ENCODE measurements at places on chromosomes 11 and 22.
A peak's percentile ranks its signal among the peaks of the same experiment; 100 is the strongest.

- no peak for DNase-seq
Observed at GRCh38 chr11:77779935-77780334, 40.6 kb downstream of the RSF1 start.

DNA sequence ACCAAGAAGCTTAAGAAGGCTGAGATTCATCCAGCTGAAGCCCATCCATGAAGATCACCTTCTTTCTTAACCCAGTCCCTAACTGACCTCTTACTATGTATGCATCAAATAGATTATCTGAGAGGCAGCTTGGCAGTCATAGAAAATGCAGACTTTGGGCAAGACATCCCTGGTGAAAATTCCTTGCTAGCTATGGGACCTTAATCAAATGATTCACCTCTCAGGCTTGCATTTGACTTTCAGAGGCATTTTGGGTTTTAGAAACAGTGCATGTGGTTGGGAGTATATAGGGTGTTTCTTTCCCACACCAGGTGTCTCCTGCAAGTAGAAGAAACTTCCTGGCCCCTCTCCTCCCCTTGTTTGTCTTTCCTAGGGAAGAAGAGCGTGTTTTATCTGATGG lies 188.5 kb upstream of the ISX start:
- DNase-seq: no peak

GRCh38 chr11:128291007-128291406 lies 296.4 kb downstream of the ETS1 start:
- no peak for DNase-seq

DNA sequence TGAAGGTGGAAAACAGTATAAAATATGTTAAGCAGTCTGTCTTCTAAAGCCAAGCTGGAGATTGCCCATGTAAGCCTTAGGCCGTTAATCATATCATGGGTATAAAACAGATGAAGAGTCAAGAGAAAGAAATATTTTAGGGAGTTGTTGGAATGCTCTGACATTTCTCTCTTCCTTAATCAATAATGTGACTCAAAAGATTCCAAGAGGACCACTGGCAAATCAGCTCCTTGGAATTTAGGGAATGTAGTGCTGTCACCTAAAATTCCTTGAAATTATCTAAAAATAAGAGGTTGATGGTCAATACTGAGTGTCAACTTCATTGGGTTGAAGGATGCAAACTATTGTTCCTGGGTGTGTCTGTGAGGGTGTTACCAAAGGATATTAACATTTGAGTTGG lies 525.9 kb downstream of the KCNA4 start:
- no peak for DNase-seq

GRCh38 chr22:21594865-21595452 lies 27.4 kb downstream of the UBE2L3 start:
- DNase-seq: no peak

DNA sequence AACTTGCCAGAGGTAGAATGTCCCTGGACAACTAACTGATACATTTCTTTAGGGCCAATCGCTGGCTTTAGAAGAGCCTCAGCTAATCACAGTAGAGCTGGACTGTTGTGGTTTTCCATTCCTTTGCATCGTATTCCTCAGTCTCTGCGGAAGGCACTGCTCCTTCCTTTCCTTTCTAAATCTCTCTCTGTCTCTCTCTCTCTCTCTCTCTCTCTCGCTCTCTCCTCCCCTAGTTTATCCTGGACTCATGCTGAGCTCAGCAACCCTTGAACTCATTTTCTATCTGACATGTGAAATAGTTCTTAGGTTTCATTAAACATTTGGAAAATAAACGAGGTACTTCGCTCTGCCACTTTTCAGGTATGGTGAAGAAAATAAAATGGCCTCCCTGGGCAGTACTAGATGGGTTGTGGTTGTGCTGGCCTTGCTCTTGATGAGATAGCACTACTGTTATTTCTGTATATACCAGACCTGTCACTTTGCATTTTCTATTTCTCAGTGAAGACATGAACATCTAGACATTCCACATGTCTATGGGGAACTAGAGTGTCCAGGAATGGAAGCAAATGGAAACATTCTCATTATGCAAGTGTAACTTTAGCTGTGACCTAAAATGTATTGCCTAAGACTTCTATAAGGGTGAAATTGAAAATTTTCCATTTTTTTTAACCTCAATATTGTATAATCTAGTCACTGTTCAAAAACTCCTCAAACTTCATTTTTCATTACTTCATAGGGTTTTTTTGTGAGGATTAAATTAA lies 12.0 kb upstream of the SESN3 start:
- no peak for DNase-seq

DNA sequence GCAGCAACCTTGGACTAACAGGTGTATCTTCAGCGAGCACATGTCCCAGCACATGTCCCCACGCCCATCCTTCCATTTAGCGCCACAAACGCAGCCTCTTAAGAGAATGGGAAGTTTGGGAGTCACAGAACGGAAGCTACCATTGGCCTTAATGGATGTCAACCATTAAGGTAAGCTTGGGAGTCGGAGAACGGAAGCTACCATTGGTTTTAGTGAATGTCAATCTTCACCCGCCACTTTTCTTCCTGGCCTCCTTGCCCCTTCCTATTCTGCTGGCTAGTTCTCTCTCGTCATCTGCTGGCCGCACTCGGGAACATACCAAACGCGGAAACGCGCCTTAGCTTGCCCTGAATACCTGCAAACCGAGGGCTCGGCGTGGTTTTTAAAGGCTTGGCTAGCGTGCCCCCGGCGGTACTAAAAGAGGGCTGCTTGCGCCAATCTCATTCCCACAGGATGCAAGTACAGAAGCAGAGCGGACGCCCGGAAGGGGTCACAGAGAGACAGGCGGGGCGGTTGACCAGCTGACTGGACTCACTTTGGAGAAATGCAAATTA lies 24.3 kb downstream of the GLYATL1 start:
- DNase-seq: no peak

DNA sequence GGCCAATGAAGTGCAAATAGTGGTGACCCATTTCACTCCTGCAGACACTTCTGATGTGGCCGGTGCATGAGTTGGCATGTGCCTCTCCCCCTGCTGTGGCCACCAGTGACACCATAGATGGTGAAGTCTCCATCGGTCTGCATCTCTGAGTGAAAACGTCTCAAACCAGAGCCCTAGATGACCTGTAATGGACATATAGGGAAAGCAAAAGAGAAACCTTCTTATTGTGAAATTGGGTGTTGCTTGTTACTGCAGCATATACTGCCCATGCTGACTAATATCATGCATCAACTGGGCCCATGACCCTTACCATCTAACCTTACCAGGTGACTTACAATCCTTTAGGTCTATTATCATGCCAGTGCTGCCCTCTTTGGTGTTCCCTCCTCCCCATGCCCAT lies 11.7 kb upstream of the VPS37C start:
- DNase-seq: no peak

DNA sequence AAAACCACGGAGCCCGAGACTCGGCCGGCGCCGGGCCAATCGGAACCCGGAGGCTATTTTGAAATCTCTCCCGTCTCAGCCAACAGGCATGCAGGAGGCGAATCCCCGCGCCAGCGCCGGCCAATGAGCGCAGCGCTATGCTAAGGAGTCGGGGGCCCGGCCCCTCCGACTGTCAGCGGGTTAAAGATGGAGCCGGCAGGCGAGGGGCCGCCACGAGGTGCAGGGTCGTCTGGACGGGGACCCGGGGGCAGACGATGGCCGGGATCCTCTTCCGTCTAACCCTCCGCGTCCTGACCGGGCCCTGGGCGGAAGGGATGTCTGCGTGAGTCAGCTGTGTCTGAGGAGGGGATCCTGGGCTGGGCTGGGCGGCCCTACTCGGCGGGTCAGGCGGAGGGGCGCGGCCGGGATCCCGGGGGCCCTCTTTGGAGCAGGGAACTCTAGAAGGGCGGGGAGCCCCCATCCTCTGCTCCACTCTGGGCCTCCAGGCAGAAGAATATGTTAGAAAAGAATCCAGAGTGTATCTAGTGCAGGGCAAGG lies 10.0 kb downstream of the SDF2L1 start:
- peak; percentile 97 for DNase-seq

DNA sequence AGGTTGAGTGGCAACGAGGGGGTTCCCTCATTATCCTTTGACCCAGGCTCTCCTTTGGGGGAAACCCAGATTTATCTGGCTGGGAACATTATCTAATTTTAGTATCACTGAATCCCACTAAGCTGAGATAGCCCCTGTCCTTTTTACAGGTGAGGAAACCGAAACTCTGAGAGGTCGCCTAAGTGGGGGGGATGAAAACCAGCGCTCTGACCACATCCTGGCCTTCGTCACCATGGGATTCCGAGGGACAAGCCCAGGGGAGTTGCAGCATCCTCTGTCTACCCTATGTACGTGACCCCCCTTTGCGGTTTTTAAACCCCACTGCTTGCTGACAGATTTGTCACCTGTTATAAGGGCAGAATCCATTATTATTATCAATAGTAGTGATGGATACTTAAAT lies 61.0 kb downstream of the ISX start:
- DNase-seq: no peak

DNA sequence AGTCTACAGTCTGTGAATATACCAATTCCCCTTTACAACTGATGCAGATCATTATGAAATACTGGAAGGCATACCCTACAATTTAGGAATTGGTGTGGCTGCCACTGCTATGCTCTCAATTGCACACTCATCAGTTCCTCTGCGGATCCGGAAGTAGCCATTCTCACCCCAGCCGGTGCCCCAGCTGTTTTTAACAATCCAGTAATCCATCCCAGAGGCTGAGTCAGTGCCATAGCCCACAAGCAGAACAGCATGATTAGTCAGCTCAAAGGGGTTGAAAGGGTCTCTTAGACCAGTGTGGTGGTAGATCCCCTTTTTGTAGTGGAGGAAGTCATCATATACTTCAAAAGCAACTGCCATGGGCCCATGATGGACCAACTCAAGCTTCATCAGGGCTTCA lies 43.6 kb downstream of the CTSC start:
- no peak for DNase-seq

DNA sequence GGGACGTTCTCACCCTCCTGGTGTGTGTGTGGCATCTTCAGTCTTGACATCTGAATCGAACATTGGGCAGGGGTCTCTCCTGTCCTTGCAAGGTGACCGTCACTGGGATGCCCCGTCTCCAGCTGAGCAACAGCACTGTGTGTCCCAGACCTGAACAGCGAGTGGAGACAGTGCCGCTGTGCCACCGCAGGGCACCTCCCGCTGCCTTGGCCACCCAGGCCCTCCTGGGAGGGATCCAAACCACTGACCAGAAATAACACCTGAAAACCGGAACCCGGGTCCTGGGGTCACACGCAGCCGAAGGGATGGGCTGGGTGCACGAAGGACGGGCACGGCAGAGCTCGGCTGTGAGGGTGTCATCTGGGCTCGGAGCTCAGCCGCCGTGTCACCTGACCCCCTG lies 102.2 kb downstream of the BRD1 start:
- no peak for DNase-seq

DNA sequence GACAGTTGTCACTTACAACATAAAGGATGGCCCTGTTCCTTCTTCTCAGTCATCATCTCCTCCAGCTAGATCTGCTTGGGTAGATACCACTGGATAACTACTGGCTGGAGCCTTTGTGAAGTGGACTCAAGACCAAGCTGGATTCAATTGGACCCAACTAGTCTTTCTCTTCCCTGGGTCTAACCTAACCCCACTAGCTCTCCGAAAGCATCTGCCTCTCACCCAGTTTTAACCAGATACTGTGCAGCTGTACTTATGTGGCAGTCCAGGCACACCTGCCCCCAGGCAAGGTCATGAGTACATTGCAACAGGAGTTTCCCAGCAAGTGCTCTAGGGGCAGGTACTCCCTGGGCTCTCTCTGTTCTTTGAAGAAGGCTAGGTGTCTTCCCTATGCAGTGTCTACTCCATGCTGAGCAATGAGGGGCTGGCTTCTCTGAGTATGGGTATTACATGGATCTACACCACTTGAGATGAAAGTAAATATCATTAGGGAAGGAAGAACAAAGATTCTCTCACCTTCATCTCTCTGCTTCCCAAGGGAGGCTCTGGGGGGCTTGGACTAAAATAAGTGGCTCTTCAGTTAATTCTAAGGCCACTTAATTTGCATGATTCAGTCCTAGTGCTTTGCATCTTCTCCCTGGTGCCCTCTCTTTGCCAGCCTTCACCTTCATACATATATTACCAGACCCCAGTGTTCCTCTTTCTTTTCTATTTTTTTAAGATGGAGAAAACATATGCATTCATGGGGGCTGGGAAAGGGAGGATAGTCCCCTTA lies 236.1 kb downstream of the NXPE2 start:
- no peak for DNase-seq

DNA sequence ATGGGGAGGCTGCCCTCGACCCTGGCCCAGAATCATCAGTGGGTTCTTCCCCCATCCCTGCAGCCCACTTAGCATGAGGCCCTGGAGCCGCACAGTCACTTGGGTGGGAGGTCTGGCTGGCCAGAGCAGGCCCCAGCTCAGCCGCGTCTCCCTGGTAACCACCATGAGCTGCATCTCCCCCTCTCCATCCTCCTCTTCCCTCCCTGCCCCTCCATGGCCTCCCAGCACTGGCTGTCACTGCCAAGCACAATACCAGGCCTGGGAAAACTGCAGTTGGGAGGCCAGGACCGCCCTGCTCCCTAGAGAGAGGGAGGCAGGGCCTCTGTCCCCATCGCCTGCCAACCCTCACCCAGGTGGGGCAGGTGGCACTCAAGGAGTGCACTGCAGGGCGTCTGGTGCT lies 8.0 kb downstream of the CSDC2 start:
- DNase-seq: no peak

DNA sequence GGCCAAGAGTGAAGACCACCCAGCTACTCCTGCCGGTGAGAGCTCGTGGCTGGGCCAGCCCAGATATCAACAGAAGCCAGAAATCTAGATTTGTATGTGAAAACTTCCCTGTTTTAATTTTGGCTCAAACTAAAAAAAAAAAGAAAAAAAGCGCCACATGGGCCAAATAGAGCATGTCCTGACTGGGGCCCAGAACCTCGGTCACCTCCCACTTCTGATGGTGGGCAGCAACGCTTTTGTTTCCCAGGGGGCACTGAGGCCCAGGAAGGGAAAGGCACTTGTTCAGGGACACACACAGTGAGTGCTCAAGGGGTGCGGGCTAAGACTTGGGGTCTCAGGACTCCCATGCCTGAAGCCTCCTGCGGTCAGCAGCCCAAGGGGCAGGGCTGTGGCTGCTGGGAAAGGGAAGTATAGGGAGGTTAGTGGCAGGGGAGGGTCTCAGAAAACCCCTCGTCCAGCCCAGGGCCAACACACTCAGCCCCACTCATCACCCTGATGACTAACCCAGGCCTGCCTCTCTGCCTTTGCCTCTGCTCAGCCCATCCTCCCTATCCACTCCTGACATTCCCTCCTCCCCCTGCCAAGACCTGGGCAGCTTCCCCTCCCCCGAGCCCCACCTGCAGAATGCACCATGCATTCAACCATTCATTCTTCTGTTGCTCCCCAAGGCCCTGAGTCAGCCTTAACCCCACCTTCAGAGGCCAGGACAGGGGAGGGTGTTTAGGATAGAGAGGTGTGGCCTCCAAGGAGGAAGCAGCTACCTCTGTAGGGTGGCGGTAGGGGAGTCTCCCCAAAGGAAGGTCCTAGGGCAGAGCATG lies 30.0 kb upstream of the TCF20 start:
- no peak for DNase-seq

- DNase-seq: no peak
Observed at GRCh38 chr11:67544616-67545242, 21.5 kb upstream of the CABP2 start.

GRCh38 chr11:76237914-76238313 lies 31.6 kb upstream of the WNT11 start:
- DNase-seq: no peak

GRCh38 chr11:47057365-47057764 lies 119.3 kb downstream of the ARFGAP2 start:
- no peak for DNase-seq

All from hepatic stellate cell (primary cell).